ENCODE measurements at places on chromosomes 4 and X.

DNA sequence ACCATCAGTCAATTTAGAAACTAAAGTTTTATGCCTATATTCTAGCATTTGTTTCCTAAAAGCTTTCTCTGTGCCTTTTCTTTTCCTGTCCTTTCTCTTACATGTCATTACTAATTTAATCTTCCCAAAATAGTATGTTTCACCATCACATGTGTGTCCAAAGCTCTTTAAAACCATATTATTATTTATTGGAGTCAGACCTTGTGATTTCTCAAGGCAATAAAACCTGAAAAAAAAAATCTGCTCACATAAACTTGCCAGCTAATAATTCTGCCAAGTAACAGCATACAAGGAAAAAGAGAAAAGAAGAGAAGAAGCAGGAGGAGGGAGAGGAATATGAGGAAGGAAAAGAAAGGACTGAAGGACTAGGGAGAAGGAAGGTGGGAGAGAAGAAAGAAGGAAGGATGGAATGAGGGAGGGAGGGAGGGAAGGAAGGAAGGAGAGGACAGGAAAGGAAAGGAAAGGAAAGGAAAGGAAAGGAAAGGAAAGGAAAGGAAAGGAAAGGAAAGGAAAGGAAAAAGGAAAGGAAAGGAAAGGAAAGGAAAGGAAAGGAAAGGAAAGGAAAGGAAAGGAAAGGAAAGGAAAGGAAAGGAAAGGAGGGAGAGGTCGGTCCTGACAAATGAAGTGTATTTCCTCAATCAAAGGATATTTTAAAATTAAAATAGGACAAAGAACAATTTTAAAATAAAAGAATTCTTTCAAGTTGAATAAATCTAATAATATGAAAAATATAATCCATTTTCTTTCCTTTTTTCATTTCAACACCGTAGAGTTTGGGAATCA lies 57.4 kb downstream of the ANTXR2 start:
- DNase-seq: no peak

- no peak for DNase-seq
Measured at GRCh38 chr4:7842384-7843279, 97.0 kb downstream of the AFAP1 start.

DNA sequence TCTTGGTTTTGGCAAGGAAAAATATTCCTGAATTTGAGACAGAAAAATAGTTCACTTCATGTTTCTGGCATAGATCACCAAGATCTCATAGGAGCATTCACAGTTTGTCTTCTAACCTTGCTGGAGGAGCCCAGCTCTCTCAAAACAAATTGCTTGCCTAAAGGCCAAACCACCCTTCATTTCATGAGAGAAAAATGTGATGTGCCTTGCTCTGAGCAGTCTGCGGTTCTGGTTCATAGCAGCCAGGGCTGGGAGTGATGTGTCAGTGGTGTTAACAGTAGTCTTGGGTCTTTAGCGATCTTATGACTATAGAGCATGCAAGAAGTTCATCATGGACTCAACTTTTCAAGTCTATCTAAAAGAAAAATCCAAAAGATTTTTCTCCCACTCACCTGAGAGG lies 183.3 kb downstream of the DCLK2 start:
- no peak for DNase-seq

GRCh38 chrX:138026211-138026610 lies 460.3 kb downstream of the ZIC3 start:
- DNase-seq: peak; percentile 9

- no peak for DNase-seq
Measured at GRCh38 chr4:176833400-176834175, 40.9 kb upstream of the VEGFC start.

DNA sequence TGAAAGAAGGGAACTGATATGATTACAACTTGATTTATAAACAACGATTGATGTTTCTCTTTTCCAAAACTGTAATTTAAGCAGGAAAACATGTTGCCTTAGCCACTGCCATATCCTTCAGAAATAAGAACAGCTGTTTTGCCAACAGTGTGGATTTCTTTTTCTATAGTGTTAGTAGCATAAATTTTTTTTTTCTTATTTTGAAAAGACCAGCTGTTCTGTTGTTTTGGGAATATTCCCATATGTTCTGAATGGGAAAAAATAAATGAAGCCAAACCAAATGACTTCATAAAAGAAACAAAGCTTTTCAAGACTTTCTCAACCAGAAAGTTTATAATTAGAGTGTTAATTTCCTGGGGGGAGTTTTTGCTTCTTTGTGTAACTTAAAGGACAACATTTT lies 83.9 kb upstream of the ARHGAP24 start:
- no peak for DNase-seq

DNA sequence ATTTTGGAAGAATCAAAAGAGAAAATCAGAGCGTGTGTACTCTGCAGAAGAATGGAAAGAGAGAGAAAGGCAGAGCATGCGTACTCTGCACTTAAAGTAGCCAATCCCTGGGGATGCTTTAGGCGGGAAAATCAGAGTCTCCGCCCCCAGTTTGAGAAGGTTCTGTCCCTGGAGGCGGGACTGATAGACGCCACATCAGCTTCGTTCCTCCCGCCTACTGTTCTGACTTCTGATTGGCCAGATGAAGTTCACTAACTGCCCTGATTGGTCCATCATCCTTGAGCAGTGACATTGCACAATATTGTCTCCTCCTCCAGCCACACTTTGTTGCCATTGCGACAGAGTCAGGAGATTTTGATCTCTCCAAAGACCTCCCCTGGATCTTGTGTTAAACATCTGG lies 23.8 kb downstream of the SSX1 start:
- no peak for DNase-seq

GRCh38 chr4:71866212-71866885 lies 82.5 kb upstream of the GC start:
- DNase-seq: no peak

GRCh38 chr4:53012738-53013137 lies 150.6 kb downstream of the RASL11B start:
- peak; percentile 44 for DNase-seq

DNA sequence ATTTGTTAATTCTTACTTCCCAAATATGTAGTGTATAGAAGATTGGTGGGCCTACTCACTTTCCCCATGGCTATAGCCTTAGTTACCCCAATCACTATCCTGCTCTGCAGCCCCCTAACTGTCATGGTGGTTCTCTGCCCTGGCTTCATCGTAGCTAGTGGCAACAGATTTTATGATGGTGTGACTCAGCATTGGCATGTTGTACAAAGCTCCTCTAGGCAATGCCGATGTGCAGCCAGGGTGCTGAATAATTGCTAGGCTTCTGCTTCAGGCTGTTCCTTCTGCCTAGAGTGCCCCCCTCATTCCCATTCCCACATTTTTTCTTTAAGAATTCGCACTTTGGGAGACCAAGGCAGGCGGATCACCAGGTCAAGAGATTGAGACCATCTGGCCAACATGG lies 35.2 kb downstream of the AFF2 start:
- DNase-seq: no peak

Data from activated CD4-positive, alpha-beta T cell treated with anti-CD3 and anti-CD28 coated beads, Interleukin-2, Interleukin-4, amounts not matched to agents 100 ng/mL and 50 ng/mL, durations not matched to agents 16 hours and 8 hours (primary cell).